ENCODE measurements at places on chromosomes 12 and 14.
A peak's percentile ranks its signal among the peaks of the same experiment; 100 is the strongest.

- no peak for DNase-seq
Observed at GRCh38 chr12:51971679-51972421, 20.4 kb downstream of the ACVR1B start.

DNA sequence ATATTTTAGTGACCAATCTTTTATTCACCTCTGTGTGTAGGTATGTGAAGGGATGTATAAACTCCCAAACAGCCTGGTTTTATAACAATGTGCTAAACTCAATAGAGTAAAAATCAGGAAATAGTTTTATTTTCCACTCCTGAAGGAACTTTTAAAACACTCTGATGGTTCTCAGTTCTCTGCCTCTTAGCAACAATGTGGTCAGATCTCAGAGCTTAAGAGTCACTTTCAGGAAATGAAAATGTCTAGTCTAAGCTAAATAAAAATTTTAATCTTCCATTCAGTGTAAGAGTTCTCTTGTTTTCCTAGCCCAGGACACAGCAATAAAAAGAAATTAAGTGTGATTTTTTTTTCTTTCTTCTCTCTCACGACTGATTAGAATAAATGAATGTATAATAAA, 718.0 kb downstream of the C12orf50 start:
- DNase-seq: no peak

DNA sequence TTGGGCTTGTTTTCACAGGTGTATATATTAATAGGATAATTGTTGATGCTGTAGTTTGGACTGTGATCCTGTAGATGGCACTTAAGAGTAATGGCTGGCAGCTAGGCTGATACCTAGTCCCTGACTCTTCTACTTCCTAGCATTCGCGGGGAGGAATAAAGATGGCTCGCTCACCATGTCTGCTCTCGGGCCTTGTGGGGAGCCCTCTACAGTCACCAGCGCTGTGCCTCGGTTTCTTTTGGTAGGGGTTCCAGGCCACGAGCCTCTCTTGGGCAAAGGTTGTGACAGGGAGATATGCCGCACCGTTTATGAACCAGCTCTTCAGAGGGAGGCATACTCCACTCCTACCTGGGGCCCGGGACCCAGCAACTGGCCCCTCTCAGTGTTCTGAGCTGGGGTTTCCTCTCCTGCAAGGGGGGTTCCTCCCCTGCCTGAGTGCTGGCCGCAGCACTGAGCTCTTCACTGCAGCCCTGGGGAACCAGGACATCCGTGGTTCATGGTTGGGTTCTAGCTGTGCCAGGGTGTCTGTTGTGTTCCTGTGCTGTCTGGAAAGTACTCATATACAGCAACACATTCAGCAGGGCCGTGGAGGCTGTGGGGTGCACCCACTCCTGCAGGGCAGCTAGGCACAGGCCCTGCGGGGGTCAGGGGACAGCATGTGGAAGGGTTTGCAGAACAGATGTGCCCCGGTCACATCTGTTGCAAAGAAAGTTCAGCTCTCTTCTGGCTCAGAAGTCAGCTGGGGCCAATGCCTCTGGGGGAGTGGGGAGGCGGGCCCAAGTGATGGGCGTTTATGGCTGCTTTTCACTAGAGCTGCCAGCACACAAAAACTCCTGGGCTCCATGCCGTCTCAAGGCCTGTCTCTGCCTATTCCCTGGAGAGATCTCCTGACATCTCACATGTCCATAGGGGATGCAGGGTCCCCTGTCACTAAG, 147.9 kb downstream of the PPFIA2 start:
- peak; percentile 42 for DNase-seq

DNA sequence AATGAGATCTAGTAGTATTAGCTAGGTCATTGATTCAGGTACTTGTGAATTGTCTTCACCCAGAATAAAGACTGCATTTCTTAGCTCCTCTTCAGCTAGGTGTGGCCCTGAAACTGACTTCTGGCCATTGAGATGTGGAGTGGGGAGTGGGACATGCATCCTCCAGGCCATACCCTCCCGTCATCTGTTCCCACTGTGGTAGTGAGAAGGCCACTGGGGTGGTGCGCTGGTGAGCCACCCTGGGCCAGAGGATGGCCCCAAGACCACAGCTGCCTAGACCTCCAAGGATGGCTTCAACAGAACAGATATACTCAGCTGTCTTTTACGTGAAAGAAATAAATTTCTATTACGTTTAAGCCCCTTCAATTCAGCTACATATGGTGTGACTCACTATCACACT, 36.5 kb downstream of the TRIM9 start:
- DNase-seq: no peak

GRCh38 chr14:34043627-34044372, 92.9 kb upstream of the EGLN3 start:
- no peak for DNase-seq

DNA sequence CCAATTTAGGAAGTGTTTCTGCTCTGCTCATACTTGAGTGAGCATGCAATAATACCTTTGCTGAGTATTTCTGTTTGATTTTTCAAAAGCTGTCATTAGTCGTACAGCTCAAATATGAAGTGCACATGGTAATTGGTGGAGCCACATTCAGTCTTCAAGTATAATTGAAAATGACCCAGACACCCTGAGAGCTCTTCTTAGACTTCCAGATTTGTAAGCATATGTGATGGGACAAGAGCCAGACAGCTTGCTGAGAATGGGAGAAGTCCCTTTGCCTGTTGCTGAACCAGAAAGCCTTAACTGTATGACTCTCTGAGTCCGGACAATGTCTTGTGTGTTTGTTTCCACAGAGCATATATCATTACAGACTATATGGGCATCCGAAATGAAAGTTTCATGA, 307.3 kb downstream of the TMEM117 start:
- peak; percentile 35 for DNase-seq
